GM12865 (cell line): ENCODE measurements at places on chromosomes 12 and 14.

GRCh38 chr14:36935976-36936678 is 236.3 kb downstream of the SLC25A21 start:
- DNase-seq: no peak

GRCh38 chr14:50814161-50814560 is 16.8 kb downstream of the NIN start:
- DNase-seq: no peak

DNA sequence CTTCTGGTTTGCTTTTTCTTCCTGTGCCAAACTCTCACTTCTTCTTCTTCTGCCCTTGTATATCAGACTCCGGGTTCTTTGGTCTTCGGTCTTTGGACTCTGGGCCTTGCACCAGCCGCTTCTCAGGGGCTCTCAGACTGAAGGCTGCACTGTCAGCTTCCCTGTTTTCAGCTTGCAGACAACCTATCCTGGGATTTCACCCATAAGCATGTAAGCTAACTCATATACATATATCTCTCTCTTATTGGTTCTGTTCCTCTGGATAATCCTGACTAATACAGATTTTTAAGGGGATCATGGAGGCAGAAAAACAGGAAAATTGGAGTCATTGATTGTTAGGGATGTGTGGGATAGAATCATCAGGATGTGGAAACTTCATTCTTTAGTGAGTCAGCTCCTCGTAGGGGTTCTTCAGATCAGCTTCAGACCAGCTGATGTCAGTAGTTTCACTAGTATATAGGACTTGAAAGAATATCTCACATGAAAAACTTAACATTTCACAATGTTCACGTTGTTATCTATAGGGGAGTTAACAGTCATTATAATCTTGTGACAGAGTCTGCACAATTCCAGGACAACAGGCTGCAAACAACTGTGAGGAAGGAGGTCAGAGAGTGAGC is 102.9 kb downstream of the RASSF9 start:
- DNase-seq: no peak

- DNase-seq: no peak
Observed at GRCh38 chr12:15052691-15053090, 79.8 kb downstream of the PDE6H start.

GRCh38 chr12:118690506-118690905 is 290.8 kb upstream of the SRRM4 start:
- no peak for DNase-seq

DNA sequence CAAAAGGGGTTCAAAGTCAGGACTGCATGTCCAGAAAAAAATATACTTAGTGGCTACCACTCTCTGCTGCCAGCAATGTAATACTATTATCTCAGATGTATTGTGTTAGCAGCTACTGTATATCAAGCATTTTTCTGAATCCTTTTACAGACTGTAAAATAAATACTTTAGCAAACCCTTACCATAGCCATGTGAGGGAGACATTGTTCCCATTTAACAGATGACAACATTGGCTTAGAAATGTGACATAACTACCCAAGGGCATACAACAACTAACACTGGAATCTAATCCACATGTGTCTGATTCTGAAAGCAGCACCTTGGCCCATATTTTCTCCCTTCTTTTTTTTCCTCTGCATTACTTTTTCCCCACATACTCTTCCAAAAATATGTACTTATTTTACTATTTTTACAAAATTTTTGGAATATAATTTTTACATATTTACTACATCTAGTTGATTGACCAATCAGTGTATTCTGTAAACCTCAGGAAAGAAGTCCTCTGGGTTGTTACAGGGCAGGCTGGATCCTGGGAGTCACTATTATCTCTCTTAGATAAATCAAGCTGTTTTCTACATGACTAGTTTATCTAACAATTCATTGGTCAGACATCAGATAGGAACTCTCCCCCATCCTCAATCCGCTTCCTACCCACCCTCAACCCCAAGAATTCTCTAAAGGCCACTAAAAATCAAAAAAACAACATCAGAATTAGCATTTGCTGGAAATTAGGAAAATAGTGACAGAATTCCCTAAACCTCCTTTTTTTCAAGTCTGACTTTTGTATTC is 154.1 kb downstream of the BTG1 start:
- DNase-seq: peak; percentile 52

- no peak for DNase-seq
Observed at GRCh38 chr12:8546591-8546990, 5.9 kb upstream of the CLEC4E start.

GRCh38 chr12:66144791-66145754 is 14.5 kb upstream of the LLPH start:
- peak; percentile 17 for DNase-seq

GRCh38 chr12:2298556-2299200 is 245.9 kb downstream of the CACNA1C start:
- no peak for DNase-seq

DNA sequence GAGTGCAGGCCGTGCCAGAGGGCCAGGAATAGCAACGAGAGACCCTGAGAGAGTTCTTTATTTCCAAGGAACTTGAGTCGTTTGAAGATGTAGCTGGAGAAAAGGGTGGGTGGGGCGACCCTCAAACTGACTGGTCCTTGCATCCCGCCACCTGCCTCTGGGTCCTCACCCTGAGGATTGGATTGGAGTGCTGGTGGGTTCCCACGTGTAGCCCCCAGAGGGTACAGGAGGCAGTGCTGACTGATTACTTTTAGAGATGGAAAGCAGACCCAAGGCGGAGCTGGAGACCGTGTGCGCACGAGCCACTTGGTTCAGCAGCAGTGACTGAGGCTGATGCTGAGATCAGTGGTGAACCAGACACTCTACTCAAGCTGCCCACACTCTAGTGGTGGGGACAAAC is 6.9 kb downstream of the EMG1 start:
- DNase-seq: no peak

DNA sequence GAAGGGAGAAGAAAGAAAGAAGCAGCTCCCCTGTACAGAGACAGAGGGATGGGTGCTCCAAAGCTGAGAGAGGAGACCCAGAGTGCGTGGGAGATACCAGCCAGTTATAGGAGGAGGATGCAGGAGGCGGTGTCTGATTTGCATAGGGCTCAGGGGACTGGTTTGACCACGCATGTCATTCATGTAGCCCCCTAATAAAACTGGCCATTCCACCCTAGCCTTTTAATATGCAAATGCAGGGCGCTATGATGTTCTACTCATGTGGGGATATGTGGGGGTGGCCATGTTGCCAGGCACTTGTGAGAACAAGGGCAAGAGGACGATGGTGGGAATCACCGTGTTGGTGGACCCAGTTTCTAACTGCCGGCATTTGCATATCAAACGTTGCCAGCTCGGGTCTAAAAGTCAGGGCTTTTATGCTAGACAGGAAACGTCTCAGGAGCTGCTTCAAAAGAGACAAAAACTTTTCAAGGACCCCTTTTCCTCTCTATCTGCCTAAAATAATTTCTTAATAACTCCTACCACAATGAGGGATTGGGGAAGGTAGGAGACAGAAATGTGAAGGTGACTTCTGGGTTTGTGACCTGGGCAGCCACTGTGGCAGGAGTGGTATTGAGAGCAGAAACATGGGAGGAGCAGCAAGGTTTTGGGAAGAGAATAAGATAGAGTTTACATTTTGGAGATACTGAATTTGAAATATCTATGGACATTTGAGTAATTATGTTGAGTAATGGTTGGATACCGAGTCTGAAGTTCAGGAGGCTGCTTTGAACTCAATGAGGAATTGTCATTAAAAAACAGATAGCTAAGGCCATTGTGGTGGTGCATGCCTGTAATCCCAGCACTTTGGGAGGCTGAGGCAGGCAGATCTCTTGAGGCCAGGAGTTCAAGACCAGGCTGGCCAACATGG is 2.2 kb upstream of the ATXN3 start:
- DNase-seq: peak; percentile 75

GRCh38 chr12:111406474-111407376 is 1.0 kb downstream of the SH2B3 start:
- DNase-seq: peak; percentile 63

- no peak for DNase-seq
Observed at GRCh38 chr12:32437095-32437515, 37.7 kb downstream of the FGD4 start.

GRCh38 chr12:64587447-64587846 is 22.8 kb upstream of the RASSF3 start:
- DNase-seq: no peak

DNA sequence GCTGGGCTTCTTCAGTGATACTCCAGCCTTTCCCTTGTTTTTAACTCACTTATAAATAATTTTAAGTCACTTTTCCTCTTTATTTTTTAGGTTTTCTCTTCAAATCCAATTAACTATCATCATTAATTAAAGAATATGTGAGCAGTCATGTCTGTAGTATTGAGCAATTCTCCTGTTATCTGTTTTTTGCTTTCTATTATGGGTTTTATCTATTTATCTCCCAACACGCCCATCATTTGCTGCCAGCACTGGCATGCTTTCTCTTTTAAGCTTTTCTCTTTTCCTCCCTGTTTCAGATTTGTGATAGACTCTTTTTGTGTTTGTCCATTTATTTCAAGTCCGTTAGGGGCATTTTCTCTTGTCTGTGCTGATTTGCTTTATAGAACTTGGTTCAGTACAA is 72.3 kb downstream of the CRADD start:
- DNase-seq: no peak

DNA sequence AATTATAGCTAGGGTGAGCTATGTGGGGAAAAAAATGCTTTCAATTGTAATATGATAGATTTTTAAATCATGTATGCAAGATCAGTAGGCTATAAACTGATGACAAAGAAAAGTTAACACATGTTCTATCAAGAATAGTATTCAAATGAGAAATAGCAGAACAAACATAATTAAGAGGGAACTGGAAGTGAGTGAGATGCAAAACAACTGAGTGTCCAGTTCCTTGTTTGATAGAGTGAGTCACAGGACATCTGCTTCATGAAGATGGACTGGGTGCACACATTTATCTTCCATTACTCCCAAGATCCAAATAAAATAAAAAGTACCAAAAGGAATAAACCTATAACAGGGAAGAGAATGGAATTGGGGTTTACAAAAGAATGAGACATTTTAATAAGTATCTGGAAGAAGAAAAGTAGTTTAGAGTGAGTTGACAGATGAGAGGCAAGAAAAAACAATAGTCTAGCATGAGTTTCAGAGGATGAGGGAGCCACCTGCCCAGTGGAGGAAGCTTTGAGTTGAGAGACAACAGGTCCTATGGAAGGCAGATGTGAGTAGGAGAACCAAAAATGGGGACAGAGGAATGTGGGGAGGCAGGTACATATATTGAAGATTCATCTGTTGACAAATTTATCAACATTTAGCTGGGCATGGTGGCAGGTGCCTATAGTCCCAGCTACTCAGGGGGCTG is 178.1 kb upstream of the ARHGAP5 start:
- no peak for DNase-seq

- DNase-seq: no peak
Observed at GRCh38 chr12:80056845-80057244, 42.5 kb upstream of the OTOGL start.

- DNase-seq: peak; percentile 63
Observed at GRCh38 chr12:120468325-120468820, 1.2 kb downstream of the SRSF9 start.

GRCh38 chr12:123055281-123055766 is 74.8 kb downstream of the ARL6IP4 start:
- no peak for DNase-seq

DNA sequence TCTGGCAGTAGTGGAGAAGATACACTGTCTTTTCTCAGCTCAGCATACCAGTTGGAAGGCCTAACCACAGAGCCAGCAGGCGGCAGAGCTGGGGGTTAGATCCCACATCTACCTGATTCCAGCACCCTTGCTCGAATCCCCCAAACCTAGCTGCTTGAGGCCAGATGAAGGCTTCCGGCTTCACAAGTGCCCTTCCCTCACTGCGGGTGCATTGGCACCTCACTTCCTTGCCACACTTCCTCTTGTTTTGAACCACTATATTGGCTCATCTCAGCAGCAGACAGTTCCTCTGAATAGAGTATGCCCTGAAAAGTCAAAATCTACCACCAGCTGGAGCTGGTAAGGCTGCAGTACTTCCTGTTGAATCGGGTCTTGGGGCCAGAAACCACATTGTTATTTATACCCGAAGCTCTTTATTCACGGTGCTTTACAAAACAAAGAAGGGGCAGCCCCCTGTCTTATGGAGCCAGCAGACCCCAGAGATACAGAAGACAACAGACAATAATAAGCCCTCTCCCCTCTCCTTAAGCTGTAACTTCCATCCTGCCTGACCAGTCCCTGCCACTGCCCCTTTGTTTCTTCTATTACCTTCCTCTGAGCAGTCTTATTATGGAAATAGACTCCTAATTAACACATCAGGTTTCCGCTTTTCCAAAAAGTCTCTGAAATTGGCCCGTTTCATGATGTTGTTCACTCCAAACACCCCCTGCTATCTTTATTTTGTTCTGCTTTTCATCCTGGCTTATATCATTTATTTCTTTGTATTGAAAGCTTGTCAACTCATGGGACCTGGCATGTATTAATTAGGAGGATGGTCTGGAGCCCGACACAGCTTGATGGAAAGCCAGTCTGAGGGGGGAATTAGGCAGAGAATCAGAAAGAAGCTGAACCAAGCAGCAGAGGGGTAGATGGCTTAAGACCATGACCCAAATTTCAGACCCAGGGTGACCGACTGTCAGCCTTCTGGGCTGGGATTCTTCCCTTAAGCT is 233.5 kb downstream of the EFCAB11 start:
- DNase-seq: peak; percentile 77

DNA sequence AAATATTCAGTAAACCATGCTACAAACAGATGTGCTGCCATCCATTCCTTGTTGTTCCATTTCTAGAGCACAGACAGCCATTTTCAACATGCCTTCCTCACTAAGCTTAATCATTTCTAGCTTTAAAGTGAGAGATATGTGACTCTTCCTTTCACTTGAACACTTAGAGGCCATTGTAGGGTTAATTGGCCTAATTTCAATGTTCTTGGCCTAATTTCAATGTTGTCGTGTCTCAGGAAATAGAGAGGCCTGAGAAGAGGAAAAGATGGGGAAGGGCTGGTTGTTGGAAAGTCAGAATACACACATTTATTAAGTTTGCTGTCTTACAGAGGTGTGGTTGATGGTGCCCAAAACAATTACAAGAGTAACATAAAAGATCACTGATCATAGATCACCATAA is 435.1 kb downstream of the ZFP36L1 start:
- DNase-seq: no peak

DNA sequence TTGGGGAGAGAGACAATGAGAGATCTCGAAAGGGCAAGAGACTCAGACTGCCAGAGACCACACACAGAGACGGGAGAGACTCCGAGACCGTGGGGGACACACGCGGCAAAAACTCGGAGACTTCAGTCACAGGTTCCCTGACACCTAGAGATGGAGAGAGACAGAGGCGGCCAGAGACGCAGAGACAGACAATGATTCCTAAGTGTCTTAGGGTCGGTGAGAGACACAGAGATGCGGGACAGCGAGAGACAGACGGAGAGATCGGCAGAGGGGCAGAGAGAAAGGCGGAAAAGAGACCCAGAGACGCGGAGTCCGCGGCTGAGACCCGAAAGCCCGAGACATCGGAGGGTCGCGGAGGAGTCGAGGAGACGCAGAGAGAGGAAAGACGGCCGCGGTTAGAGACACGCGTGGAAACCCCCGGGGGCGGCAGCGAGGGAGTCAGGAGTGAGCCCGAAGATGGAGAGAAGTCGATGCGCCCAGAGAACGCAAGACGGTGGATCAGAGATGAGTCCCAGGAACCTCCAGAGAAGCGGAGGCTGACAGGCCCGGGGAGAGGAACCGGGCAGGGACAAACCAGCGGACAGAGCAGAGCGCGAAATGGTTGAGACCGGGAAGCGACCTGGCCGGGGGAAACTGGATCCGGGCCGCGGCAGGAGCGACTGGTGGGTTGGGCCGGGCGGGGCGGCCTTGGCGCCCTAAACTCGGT is 7.8 kb downstream of the LHX5 start:
- no peak for DNase-seq
